Suppressor macrophage treated with lipopolysaccharide for 4 hours (primary cell): ENCODE measurements at places on chromosomes 3 and 15.

GRCh38 chr15:44729408-44730127 is 6.8 kb upstream of the TRIM69 start:
- DNase-seq = peak; percentile 79

- peak; percentile 88 for DNase-seq
Observed at GRCh38 chr15:70508561-70509281, 254.6 kb downstream of the UACA start.

DNA sequence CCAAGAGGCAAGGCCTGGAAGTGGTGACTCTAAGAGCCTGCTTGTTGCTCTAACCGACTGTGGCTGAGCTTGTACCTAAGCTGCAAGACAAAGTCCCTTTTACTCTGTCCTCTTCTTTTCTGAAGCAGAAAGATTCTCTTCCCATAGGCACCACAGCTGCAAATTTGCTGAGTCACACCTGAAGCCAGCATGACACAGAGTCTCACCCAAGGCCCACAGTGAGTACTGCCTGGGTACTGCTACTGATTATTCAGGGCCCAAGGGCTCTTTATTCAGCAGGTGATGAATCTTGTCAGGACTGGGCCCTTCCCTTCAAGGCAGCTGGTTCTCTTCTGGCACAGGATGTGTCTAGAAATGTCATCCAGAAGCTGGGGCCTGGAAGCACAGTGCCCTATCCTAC is 18.9 kb upstream of the TIGIT start:
- DNase-seq = no peak

DNA sequence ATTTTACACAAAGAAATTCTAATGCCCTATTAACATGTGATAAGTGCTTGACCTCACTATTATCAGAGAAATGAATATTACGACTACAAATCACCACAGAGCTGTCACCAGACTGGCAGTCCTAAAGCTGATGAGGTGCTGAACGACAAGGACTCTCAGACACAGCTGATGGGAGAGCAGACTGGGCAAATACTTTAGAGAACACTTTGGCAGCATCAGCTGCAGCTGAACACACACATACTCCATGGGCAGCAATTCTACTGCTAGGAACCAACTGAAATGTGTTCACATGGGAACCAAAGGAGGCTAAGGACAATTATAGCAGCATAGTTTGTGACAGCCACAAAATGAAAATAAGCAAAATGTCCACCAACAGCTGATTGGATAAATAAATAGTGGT is 45.5 kb downstream of the SUSD5 start:
- DNase-seq = no peak

GRCh38 chr3:181213347-181213746 is 223.8 kb upstream of the DNAJC19 start:
- DNase-seq = no peak
